Hematopoietic multipotent progenitor cell treated with erythropoietin and hydrocortisone succinate and interleukin-3 and kit ligand, for 8 days (in vitro differentiated cells): ENCODE measurements at places on chromosomes 6 and 20.

DNA sequence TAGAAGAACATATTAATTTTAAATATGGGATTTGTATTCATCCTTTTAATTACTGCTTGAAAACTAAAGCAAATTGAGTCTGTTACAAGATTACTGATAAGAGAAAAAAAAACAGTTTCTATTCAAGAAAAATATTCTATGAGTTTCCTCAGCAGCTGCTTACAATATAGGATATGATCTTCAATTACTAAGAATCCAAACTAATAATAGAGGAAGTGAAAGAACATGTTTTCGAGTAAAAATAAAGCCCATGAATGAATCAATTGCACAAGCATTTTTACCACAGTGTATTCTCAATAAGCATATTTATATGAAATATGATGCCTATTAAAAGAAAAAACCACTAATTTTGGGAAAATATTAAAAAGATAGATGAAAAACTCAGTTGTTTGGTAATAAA lies 63.4 kb downstream of the AHI1 start:
- DNase-seq, result no peak

- DNase-seq, result no peak
These were observed 23.8 kb upstream of the TNFAIP3 start for GRCh38 chr6:137843211-137843610.

GRCh38 chr6:107976155-107976783 lies 18.3 kb upstream of the SEC63 start:
- DNase-seq, result no peak

- no peak for DNase-seq
These were observed 64.2 kb downstream of the LAMP5 start for GRCh38 chr20:9578594-9578993.

GRCh38 chr20:45347297-45347935 lies 808 bp downstream of the SDC4 start:
- no peak for DNase-seq

GRCh38 chr20:32767418-32768198 lies 5.4 kb downstream of the DNMT3B start:
- no peak for DNase-seq

- DNase-seq, result no peak
These were observed 6.1 kb downstream of the PLAGL2 start for GRCh38 chr20:32201296-32201976.

DNA sequence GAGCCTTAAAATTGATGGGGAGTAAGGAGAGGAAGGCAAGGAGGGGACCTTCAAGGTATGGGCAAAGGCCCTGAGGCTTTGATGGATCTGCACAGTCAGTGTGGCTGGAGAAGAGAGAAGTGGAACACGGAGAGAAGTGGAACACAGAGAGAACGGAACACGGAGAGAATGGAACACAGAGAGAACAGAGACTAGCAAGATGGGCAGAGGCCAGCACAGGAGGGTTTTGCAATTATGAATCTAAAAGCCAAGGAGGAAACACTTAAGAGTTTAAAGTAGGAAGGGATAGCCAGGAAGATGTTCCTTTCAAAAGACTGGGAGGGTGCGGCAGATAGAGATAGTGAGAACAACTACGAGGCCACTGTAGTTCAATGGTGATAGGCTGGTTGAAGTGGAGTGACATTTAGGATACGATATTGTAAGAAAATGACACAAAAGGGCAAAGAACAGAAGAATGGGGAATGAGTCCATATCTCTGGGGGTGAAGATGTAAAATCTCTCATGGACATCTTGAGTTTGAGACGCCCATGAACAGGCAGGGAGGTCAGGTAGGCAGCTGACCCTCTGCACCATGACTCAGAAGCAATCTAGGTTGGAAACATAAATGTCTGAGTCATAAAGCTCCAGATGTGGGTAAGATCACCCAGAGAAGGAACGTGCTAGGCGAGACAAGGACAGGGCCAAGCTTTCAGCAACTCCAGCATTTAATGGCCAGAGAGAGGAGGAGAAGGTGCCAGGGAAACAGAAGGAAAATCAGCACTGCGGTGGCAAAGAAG lies 25.4 kb downstream of the ZMYND8 start:
- peak; percentile 91 for DNase-seq
